ENCODE measurements at places on chromosomes 11 and 22. TPM values are rescaled to one million over a fixed set of nuclear protein-coding genes. Genes with fewer than 3 reads are reported as not detected.

The AP5B1 gene
- total RNA-seq: 44.3 TPM

The C22orf42 gene
- not detected for total RNA-seq

The HARBI1 gene
- 4.7 TPM for total RNA-seq

DNA sequence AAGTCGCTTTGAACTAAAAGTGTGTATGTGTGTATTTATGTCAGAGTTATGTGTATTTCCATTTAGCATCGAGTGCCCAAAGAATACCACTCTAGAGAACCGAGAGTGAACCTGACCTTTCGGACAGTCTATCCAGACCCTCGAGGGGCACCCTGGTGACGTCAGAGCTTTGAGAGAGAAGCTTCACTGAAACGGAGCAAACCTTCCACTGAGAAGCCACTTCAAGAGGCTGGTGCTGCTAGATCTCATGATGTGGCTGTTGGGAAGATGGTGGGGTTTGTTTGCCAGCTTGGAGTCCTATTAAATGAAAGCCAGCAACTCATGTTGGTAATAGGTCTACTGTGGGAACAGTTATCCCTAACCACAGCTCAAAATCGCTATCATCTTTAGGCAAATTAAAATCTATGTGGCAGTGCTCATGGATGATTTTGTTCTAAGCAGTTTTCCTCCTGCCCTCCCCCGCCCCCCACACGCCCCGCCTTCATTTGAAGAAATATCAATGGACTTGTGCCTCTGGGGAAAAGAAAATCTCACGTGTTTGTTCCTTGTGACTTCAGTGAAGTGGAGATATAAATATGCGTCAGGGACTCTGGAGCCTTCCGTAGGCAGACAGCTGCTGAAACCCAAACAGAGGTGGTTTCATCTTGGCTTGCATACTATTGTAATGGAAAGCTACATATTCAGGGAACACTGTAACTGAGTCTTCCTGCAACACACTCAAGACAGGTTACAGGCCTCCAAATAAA, 22.4 kb upstream of the C11orf96 start:
- no peak for DNase-seq

DNA sequence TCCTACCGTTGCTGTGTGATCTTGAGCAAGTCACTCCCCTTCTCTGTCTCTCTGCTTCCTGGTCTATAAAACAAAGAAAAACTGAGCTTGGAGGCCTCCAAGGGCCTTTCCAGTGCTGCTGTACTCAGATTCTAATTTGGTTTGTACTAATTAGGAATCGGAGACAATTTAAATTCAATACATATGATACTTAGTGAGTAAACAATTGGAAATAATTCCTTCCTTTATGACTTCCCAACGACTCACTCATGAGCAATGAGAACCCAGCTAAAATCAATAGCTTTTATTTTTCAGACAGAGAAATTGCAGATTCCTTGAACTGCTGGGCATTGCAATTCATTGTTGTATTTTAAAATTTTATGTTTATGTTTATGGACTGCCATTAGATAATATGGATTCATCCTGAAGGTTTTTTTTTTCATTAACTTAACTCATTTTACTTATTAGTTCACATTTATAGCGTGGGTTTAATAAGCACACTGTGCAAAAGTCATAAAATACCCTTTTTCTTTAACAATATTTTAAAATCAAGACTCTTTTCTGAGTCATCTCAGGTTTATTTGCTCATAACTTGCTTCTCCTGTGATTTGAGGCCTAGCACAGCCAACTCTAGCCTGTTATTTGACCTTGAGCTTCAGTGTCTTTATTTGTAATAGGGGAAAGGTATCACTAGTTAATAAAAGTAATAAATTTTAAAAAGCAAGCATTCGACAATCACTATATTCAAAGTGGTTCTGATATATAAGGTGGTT, 95.8 kb downstream of the TP53I11 start:
- DNase-seq: no peak

DNA sequence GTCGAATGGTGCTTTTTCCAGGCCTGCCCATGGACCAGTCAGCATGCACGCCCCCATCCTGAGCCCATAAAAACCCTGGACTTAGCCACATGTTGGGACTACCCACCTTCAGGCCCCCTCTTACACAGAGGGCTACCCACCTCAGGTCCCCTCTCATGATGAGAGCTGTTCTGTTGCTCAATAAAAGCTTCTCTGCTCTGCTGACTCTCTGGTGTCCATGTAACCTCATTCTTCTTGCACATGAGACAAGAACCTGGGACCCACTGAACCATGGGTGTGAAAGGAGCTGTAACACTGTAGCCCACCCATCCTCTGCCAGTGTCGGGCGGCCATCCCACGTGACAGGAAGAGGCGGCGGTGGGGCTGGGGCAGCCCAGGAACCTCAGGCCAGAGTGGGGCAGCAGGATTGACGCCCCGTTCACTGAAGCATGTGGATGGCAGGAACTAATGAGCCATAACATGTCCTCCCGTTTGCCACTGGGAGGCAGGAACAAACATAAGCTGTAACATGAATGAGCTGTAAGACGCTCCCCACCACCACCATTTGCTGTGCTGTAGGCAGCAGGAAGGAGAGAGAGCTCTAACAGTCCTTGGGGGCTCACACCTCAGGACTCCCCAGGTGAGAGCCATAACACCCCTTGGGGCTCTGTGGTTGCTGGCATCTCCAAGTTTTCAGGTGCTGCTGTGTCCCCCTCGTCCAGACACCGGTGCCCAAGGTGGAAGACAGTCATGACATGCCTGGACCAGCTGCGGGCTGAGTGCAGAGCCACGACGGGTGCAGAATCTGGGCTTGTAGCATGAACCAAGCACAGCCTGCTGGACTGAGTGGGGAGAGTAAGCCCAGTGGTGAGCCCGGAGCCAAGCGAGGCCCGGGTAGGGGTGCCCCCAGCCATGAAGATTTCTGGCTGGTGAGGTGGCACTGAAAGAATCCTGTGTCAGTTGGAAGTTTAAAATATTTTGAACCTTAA, 69.4 kb downstream of the MCHR1 start:
- no peak for DNase-seq

GRCh38 chr11:10631761-10632160, 61.8 kb downstream of the IRAG1 start:
- no peak for DNase-seq

GRCh38 chr22:38570779-38571364, 889 bp upstream of the DMC1 start:
- DNase-seq: peak; percentile 89

DNA sequence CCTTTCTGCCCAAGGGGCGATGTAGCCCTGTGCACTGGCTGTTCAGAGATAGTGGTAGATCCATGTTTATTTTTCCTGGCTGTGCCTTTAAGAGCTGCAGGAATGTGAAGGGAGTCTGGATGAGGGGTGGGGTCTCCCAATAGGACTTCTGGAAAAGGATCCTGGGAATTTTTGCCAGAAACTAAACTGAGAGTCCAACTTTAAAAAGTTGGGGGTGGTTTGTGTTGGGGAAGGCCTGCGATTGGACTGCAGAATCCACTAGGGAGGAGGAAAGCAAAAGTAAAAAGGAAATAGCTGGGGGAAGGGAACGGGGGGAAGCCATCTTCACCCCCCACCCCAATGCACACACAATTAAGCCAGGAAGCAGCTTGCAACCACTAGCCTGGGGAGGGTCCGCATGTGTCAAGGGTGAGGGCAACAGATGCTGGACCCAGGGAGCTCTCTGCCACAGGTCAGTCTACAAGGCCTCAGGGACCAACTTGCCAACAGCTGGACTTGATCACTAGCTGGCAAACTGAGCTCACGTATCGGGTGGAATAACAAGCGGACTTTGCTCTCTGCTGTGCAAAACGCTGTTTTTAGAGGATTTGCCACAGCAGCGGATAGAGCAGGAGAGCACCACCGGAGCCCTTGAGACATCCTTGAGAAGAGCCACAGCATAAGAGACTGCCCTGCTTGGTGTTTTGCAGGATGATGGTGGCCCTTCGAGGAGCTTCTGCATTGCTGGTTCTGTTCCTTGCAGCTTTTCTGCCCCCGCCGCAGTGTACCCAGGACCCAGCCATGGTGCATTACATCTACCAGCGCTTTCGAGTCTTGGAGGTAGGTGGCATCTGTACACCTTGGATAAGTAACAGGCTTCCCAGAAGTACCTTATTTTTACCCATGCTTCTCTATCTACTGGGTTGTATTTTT, at the start of gene OLFML1:
Gene OLFML1 (plus strand): TSS at position 321 of the 912 bp plus-strand sequence. CDS start 370 bp downstream, at position 691.
- no peak for DNase-seq

GRCh38 chr11:48040830-48041444, 60.6 kb downstream of the PTPRJ start:
- no peak for DNase-seq

DNA sequence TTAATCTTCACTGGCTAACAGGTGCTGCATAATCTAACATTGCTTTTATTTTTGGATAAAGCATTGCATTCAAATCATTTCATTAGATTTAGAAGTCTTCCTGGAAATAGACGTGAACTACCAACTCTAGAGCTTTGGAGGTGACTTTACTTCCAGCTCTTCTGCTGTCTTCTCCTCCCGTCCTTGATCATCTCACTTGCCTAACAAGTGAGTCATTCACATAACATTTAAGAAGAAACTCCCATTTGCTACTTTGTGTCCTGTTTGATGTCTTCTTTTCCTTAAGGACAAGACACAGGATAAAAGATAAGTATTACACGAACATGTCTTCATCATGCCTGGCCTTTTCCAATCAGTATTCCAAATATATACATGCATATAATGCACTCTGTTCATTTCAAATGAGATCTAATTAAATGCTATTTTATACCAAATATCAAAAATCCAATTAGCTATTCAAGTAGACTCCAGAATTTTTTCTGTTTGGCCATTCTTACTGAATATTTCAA, 88.3 kb downstream of the BDNF start:
- no peak for DNase-seq

DNA sequence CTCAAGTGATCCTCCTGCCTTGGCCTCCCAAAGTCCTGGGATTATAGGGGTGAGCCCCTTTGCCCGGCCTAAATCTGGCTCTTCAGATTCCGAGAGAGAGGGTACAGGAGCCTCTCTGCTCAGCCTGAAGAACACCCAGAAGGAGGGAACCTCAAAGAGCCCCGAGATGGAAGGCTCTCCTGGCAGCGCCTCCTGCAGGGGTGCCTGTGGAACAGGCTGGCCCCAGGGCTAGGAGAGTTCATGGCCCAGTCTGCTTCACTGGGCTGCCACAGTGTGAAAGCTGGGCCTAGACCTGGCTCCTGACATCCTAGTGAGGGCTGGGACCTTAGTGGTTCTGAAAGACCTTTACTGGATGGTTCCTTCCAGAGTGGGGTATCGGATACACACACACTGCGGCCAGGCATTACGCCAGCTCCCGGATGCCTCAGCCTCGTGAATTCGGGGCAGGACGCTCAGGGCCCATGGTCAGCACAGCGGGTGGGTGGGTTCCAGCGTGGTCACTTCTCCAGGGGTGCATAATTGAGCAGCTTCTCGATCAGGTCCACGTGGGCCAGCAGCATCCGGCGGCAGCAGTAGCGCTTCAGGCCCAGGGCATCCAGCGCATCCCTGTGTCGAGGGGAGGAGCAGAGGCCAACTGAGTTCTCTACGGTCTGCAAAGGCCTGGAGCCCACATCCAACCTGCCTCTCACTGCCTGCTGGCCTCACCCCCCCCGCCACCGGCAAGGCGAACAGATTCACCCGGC, 2.3 kb downstream of the POLR2L start:
- DNase-seq: no peak

GRCh38 chr22:44475706-44476105, 22.3 kb downstream of the RTL6 start:
- no peak for DNase-seq

- no peak for DNase-seq
These were observed 75.2 kb downstream of the DHCR7 start for GRCh38 chr11:71372693-71373657.
